ENCODE measurements at places on chromosomes 5 and 9. TPM values are rescaled to one million over a fixed set of nuclear protein-coding genes. Genes with fewer than 3 reads are reported as not detected.

DNA sequence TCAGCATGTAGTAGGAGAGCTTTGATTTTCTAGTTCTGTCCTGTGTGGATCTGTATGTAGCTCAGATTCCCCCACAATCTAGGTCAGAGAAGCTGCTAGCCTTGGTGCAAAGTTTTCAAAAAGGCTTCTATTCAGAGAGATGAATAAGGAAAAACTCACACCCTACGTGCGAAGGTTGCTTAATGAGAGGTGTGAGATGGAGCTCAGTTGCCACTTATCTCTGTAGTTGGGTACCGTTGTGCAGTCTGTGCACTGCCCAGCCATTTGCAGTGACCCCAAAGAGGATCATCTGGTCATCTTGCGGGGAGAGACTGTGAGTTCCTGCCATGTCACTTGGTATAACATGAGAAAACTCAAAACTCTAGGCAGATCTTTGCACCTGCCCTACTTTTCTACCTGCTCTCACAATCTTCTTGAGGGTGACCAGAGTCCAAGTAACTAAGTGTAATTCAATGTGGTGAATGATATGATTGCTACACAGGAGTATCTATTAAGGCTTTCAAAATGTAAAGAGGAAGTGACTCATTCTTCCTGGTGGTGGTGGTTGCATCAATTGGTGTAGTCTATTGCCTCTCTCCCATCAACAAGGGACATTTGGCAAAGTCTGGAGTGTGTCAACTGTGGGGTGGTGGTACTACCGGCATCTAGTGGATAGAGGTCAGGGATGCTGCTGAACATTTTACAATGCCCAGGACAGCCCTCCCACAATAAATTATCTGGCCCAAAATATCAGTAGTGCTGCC, 65.2 kb downstream of the TMC1 start:
- no peak for DNase-seq

DNA sequence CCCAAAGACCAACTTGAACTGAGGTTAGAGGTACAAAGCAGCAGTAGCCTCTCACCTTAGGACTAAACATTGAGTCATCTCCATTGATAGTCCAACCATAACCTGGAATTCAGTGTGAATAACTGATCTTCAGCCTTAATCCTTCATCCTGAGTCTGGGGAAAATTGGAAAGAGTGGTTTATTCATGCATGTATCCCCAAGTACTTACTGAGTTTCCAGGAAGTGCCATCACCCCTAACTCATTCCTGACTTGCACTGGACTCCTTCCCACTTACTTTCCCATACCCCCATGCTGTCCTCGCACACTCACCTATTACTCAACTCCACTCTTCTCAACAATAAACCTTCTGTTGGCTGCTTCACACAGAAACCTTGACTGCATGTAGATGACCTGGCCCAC, 161.4 kb upstream of the ZNF462 start:
- DNase-seq, result no peak

GRCh38 chr5:78747705-78748359, 99.3 kb upstream of the LHFPL2 start:
- DNase-seq, result no peak

- DNase-seq, result no peak
Observed at GRCh38 chr9:134359493-134360179, 33.4 kb downstream of the RXRA start.

DNA sequence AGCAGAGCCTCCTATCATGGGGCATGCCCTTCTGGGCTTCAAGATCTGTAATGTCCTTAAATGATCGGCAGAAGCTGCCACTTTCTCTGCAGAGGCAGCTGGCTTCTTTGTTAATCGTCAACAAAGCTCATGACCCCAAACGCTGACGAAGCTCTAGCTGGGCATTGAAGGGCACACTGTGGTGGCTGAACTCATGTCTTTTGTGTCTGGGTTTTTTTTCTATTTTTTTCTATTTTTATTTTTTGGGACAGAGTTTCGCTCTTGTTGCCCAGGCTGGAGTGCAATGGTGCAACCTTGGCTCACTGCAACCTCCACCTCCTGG, 65.2 kb upstream of the ASS1 start:
- DNase-seq, result no peak

DNA sequence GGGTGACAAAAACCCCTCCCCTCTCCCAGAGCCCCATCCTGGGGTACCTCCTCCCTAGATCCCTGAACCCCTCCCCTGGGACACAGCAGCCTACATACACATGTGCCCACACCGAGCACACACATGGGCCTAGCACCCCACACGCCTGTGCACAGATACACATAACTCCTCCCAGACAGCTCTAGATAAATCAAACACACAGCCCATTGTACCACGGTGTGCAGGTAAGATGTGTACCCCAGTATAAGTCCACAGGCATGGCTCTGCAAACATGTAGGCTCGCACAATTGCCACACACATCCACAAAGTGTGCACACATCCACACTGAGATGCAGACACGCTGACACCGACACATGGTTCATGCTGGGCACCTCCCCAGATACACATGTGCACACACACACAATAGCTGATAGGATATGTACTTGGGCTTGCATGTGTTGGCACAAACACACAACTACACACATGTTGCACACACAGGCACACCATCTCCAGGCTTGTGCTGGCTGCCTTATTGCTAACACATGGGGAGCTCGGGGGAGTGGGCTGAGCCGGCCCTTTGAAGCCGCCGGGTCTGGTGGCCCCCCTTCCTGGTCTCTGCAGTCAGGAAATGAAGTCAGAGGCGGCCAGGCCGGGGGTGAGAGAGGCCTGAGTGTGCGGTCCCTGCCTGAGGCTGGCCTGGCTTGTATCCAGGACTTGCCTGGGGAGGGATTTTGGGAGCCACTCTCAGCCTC, 30.2 kb downstream of the GOLGA2 start:
- no peak for DNase-seq

The ZNF367 gene
- total RNA-seq, result 18.0 TPM

DNA sequence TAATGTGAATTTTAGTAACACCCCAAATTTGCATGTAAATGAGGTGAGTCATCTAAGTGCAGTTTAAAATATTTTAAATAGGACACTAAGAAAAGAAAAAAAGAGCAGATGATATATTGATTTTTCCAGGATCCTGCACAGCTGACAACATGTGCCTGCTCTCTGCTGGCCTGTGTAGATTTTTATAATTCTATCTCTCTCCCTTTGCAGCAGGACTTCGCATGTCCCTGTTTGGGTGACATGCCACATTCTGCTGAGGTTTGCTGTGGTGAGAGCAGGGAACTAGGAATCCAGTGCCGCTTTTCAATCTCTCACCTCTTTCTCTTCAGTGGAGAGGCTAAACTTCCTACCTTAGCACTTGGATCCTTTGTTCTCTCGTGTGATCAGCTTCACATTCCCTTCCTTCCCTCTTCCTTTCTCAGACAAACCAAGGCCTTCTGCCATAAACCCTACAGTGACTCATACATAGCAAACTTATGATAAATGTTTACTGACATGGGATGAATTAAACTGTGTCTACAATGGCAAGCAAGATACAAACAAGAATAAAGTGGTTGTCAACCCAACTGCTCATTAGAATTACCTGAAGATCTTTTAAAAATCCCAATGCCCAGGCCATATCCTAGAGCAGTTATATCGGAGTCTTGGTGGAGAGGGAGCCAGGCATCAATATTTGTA, 198.8 kb upstream of the EFNA5 start:
- DNase-seq, result no peak

DNA sequence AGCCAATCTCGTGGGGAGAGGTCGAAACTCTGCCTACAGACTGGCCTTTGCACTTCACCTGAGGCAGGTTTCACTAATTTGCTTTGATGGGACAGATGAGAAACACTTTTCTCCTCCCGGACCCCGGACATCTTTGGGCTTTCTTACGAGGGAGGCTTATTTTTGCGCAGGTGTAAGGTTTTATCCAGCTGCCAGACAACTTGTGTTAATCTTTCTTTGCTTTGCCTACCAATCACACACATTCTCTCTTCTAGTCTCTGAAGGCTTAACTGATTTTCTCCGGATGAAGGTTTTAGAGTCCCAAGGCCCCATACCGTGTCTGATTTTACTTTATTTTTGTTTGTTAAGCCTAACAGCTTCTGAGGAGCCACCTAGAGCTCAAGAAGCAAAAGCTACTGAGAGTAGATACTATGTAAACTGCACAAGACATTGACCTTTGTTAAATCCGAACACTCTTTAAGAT, 436 bp upstream of the EMB start:
- no peak for DNase-seq

- peak; percentile 18 for DNase-seq
Observed at GRCh38 chr9:109143881-109144562, 23.0 kb downstream of the FRRS1L start.

The ANKRD31 gene
- 0.74 TPM for total RNA-seq

- no peak for DNase-seq
Observed at GRCh38 chr9:91395553-91396471, 27.8 kb downstream of the NFIL3 start.

- no peak for DNase-seq
Observed at GRCh38 chr9:85053206-85053786, 383.8 kb downstream of the NTRK2 start.

DNA sequence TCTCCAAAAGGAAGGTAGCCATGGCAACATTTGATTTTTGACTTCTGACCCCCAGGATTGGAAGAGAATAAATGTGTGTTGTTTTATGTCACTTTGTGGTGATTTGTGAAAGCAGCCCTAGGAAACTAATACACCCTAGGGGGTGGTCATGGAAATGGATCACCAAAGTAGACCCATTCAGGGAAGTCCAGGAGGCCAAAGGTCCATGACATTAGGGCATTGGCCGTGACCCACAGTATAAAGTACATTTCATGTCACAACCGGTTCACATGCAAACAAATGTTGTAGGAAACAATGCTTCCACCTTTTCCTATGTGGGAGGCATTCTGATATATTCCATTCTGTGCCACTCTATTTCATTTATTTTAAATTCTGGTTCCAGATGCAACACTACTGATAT, 128.4 kb downstream of the ADAMTS12 start:
- no peak for DNase-seq

The NLN gene
- 78.6 TPM for total RNA-seq

GRCh38 chr5:145536133-145536532, 299.0 kb downstream of the PRELID2 start:
- no peak for DNase-seq

DNA sequence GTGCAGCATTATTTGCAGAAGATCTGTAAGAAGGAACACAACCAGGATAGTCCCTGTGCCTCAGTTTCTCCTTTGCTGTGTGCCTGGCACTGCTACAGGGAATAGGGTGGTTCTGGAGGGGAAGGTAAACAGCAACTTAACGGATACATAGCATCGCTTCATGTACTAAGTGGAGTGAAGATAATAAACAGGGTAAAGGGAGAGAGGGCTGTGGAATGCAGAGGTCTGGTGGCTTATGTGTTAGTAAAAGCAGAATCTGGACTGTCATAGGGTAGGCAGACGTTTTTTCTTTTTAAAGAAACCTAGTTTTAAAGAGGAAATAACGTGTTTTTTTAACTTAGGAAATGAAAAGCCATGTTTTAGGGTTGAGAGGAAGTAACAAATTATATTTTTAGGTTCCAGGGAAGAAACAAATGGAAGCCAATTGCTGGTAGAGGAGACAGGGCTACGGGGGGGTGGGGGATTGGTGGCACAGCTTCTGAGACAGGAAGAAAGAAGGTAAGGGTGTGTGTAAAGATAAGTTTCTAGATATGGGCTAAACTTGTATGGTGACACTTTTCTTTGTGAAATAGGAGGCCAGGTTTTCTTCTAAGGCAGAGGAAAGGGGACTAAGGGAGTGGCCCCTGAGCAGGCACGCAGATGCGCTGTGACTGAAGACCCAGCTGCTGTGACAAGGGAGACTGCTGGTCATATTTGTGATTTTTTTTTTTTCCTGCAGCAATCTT, 1.3 kb downstream of the GNG10 start:
- peak; percentile 2 for DNase-seq

The TSSK1B gene
- total RNA-seq, result not detected

DNA sequence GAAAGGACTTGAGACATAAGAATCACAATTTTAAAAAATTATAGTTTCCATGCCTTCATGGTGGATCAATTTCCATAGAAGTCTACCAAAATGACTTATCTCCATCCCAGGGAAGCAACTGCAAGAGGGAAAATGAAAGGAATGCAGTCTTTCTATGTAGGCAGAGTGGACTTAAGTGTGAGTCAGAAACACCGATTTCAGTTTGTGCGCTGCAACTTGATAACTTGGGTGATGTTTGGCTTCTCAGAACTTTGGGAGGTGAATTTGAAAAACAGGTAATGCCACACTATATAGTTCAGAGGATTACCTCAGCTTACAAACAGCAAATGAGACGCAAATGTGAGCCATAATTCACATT, 708 bp upstream of the CSNK1G3 start:
- peak; percentile 17 for DNase-seq

The PCDHGC3 gene
- 14.7 TPM for total RNA-seq

DNA sequence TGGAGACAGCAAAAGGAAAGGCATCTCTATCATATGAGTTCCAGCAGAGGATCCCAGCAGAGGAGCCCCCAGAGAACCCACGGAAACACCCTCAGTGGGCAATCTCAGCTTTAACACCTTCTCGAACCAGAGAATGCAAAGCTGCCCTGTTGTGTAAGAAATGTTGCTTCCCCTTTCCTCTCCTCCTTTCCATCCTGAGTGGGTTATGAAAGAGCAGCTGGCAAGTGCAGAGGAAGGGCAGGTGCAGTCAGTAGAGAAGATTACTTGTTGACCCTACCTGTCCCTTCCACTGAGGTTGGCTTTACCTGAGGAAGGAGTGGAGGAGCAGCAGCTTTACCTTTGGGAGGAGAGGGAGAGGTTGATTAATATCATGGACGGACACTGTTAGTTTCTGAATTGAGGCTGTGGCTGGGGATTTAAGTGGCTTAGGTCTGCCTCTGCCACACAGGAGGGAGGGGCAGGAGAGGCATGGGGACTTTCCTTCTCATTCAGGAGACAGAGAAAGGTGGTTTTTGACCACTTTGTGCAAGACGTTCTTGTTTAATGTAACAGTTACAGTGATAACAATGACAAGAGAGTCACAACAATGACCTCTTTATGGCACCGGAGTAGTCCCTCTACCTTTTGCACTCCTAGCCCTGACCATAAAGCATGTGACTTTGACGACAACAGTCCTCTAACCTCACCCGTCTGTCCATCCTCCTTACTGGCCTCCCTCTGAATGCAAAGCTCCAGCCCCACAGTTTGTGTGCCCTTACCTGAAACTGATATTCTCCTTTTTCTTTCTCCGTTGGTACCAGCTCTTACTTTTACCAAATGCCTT, 254.8 kb downstream of the NSG2 start:
- no peak for DNase-seq

DNA sequence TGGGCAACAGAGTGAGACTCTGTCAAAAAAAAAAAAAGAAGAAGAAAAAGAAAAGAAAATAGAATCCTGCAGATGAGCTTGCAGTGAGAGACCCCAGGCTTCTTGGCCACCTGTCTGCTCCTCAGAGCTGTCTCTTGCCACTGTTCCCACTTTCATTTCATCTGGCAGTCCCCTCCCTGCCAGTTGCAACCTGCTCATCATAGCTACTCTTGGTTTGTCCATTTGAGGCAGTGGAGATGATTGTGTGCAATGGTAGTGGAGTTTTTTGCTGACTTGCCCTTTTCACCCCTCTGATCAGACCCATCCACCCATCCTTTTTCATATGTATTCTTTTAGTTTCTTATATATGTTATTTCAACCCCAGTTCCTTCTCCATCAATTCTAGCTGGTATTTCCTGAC, 28.7 kb downstream of the ANKRD33B start:
- no peak for DNase-seq

DNA sequence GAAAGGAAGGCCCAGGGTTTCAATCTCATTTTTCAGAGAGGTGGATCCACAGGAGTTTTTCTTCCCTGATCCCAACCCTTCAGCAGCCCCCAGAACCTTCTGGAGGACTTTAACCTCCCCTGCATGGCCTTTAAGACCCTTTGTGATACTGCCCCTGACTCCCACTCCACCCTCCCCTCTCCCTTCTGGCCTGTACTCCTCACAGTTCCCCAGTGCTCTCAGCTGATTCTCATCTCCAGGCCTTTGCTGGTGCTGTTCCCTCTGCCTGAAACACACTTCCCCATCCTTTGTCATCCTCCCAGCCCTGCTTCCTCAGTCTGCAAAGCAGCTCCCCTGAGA, 18.5 kb downstream of the NEURL1B start:
- DNase-seq, result no peak
